Posterior cingulate gyrus (tissue), 11 donors: ENCODE measurements at places on chromosomes 3 and 15.

DNA sequence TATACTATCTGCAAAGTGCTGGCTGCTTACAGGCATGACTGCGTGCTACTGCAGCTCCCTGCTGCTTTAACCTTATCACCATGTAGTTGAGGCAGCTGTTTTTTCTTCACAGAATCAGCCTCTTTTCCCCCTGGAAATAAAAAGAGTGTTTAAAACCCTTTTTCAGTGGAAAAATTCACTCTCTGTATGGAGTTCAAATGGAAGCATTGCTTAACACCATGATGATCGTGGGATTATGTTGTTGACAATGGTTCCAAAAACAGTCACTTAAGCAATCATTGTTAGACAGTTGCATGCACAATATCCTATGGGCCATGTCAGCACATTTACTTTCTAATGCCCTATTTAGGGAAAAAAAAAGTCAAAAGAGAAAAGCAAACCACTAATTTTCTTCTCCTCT, 536.4 kb downstream of the UNC13C start:
- no peak for DNase-seq

GRCh38 chr3:47573190-47574172, 5.2 kb downstream of the CSPG5 start:
- no peak for DNase-seq

- no peak for DNase-seq
These were observed 69.6 kb upstream of the COL8A1 start for GRCh38 chr3:99568663-99569335.

- no peak for DNase-seq
These were observed 245.1 kb downstream of the ADAMTS17 start for GRCh38 chr15:100096700-100097099.

- DNase-seq: no peak
These were observed 268.0 kb downstream of the EPHA3 start for GRCh38 chr3:89375451-89375850.

DNA sequence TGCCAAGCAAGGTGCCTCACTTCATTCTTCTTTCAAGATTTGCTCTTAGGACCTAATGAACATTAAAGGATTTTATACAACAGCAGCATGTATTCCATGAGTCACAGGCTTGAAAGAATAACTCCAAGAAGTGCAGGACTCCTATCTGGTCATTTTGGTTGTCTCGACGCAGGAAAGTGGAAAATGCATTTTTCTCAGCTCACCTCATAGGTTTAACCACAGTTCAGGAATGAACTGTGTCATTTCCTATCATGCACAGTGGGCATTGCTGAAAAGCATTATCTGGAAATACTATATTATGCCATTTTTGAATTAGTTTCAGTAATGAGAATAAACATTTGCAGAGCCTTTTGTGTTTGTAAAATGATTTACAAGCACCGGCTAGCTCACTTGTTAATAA, 98.7 kb upstream of the BFSP2 start:
- DNase-seq: no peak
